AG04450 (cell line): ENCODE measurements at places on chromosomes 16 and 17.

GRCh38 chr16:67165121-67166078 lies 855 bp downstream of the HSF4 start:
- no peak for DNase-seq

DNA sequence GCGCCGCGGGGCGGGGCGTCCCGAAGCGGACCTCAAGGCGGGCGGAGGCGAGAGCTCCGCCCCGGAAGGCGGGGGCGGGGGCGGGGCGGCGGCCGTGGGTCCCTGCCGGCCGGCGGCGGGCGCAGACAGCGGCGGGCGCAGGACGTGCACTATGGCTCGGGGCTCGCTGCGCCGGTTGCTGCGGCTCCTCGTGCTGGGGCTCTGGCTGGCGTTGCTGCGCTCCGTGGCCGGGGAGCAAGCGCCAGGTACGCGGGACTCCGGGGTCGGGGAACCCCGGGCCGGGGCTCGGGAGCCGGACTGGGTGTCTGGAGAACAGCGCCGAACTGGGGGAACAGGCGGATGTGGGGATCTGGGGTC lies at the start of gene TNFRSF12A:
TSS of gene TNFRSF12A (plus strand) at position 122 of the 357 bp plus-strand sequence. CDS start at position 152, 30 bp downstream.
- DNase-seq: no peak

DNA sequence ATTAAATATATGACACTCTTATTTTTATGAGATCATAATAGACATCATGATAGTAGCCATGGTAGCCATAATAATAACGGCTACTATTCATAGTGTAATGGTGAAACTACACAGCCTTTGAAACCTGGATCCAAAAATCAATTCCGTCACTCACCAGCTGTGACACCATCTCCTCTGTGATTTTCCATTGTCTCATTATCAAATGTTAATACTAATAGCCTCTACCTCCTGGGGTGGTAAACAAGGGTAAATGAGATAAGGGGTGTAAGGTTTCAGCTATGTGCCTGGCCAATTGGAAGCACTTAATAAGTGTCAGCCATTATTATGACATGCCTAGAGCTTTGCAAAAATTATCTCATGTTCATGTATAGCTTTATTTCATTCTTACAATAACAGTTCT lies 88.6 kb downstream of the CACNG3 start:
- no peak for DNase-seq

DNA sequence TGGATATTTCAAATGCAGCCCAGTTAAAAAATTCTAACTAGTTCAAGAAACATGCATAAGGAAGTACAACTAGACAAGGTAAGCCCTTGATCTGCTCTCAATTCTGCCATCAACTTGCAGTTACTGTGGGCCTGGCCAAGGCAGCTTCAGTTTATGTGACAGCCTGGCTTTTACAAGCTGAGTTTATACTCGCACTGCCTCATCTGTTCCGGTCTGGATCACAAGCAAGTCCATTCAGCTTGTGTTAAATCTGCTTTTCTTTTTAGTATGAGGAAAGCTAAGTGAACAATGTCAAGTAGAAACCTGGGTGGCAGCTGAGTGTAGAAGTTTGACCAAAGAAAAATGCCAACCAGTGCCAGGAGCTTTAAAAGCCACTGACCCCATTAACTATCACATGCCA lies 76.6 kb upstream of the CORO6 start:
- no peak for DNase-seq

GRCh38 chr16:57179215-57179828 lies 6.5 kb downstream of the PSME3IP1 start:
- DNase-seq: no peak

DNA sequence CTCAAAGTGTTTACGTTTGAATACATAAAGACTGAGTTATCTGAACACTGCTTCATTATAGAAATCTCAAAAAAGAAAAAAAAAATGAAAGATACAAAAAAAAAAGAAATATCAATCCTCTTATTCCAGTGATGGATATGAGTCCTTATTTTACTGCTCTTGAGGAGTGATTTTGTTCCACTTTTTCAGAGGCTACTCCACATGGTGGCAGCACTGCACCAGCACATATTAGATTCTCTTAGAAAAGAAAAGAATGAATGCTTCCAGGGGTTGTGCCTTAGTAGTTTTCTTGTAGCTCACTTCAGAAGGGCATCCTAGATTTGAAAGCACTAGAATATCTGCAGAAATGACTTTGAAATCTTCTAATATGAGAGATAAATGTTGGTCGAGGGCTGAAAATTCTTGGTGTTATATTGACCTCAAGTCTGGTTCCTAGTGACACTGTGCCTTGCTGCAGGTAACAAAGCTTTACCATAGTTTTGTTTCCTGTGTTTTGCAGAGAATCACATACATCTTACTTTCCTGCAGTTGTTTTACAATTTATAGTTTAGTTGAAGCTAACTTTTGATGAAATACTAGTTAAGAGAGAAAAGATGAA lies 25.9 kb downstream of the AP2B1 start:
- no peak for DNase-seq

DNA sequence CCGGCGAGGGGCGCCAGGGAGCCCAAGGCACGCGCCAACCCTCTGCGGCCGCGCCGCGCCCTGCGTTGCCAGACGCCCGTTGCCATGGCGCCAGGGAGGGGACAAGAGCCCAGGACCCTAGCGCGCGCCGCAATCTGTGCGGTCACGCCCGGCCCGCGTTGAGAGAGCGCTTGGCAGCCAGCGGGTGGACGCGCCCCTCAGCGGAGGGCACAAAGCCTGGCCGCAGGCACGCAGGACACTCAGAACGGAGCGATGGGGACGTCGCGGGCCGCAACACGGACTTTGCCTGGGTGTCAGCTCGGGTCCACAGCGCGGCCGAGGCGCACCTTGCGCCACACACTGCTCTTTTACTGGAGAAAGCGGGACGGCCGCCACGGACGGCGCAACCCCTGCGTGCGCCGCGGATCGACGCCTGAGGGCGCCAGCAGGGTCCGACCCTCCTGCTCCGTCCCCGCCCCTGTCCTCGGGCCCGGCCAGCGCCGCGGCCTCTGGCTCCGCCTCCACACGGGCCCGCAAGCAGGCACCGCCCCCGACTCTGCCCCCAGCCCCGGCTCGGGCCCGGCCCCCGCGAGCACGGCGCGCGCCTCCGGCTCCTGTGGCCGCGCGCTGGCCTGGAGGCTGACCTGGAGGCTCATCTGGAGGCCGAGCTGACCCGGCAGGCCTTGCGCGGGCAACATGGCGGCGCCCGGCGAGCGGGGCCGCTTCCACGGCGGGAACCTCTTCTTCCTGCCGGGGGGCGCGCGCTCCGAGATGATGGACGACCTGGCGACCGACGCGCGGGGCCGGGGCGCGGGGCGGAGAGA lies at the start of gene GFER:
TSS of gene GFER (plus strand) at position 650 of the 803 bp plus-strand sequence. CDS start at position 676, 26 bp downstream.
- DNase-seq: peak; percentile 72

- DNase-seq: peak; percentile 39
Observed at GRCh38 chr16:67040906-67041305, 12.0 kb downstream of the CBFB start.

GRCh38 chr16:1053121-1053521 lies 19.4 kb upstream of the SSTR5 start:
- no peak for DNase-seq

DNA sequence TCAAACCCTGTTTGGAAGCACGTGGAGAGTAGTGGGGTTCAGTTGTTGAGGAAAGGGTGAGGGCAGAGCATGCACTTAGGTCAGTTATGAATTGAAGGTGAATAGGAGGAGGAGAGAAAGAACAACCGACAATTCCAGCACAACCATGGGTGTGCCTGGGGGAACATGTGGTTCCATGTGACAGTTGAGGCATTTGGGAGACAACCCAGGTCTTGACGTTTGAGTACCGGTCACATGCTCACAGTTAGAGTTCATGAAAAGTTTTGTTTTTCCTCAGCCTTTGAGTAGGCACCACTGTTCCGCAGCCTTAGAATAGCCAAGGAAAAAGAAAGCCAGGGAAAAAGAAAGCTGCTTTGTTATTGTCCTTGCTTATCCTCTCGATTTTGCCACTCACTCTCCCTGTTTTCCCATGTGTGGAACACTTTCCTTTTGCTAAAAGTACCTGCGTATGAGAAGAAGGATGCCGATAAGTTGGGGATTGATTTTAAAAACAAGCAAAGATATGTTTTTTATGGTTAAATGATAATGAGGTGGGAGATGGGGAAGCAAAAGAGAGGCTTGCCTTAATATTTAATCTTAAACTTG lies 25.6 kb upstream of the ABCC11 start:
- no peak for DNase-seq

GRCh38 chr17:50283246-50283645 lies 9.0 kb downstream of the TMEM92 start:
- DNase-seq: no peak

DNA sequence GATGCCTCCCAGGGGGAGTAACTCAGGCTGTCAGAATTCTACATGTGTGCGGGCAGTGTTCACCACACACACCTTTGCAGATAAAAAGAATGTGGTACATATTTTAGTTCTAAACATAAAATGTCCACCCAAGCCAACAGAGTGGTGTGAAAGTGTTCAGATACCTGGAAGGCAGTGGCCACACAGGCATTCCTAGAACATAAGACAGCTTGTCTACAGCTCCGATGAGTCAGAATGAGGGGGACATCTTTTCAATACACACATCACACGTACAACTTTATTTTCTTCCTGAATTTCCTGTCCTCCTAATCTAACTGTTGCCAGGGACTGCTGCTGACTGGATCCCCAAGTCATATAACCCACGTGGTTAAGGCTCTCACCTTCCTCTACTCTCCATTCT lies 142.3 kb downstream of the ZFHX3 start:
- no peak for DNase-seq

DNA sequence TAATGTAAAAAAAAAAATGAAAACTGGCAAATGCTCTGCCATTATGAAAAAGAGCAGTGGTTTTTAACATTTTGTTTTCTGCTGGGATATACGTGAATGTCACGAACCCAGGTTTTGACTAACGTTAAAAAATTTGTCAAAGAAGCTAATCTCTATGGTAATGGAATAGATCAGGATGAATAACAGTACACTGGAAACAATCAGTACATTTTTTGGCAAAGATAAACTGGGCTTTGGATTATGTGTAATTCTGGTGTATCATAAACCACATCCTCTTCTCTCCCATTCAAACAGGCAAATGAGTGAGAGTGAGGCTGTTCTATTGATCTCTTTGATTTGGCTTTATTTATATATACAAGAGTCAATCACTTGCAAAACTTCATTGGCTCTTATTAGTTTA lies 207.0 kb upstream of the IRX3 start:
- no peak for DNase-seq

DNA sequence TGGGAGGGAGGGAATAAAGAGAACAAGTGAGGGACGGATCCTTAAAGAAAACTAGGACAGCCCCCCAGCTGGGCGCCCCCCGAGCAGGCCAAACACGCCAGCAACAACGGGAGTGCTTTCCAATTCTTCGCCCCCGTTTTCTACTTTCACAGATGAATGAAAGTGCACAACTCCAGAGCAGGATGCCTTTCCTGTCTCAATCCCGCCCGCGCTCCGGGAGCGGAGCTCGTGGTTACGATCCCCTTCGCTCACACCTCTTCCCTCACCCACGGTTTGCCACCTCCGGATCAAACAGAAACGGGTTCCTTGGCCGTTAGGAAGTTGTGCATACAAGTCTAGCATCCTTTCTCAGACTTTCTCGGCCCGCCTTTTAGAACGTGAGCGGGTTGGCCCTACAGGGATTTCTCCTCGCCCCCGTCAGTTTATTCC lies 680 bp downstream of the SKA2 start:
- no peak for DNase-seq

GRCh38 chr17:43211480-43212402 lies at the start of gene TMEM106A:
TSS of gene TMEM106A (plus strand) at chr17:43211875. CDS start at chr17:43213042, 1,167 bp downstream.
- peak; percentile 67 for DNase-seq

GRCh38 chr17:7083592-7083991 lies 3.5 kb upstream of the CLEC10A start:
- no peak for DNase-seq

- no peak for DNase-seq
Observed at GRCh38 chr16:4659363-4660353, 33.7 kb upstream of the NUDT16L1 start.
